ENCODE measurements at places on chromosomes 2 and 18.
A peak's percentile ranks its signal among the peaks of the same experiment; 100 is the strongest.

GRCh38 chr18:22428672-22429071 is 11.0 kb upstream of the CTAGE1 start:
- DNase-seq: peak; percentile 16

GRCh38 chr18:53946594-53946993 is 277.9 kb downstream of the MBD2 start:
- no peak for DNase-seq

- DNase-seq: no peak
Measured at GRCh38 chr18:13585379-13586153, 140.8 kb downstream of the FAM210A start.

- DNase-seq: no peak
Measured at GRCh38 chr2:95357717-95358280, 44.7 kb upstream of the FAHD2A start.

DNA sequence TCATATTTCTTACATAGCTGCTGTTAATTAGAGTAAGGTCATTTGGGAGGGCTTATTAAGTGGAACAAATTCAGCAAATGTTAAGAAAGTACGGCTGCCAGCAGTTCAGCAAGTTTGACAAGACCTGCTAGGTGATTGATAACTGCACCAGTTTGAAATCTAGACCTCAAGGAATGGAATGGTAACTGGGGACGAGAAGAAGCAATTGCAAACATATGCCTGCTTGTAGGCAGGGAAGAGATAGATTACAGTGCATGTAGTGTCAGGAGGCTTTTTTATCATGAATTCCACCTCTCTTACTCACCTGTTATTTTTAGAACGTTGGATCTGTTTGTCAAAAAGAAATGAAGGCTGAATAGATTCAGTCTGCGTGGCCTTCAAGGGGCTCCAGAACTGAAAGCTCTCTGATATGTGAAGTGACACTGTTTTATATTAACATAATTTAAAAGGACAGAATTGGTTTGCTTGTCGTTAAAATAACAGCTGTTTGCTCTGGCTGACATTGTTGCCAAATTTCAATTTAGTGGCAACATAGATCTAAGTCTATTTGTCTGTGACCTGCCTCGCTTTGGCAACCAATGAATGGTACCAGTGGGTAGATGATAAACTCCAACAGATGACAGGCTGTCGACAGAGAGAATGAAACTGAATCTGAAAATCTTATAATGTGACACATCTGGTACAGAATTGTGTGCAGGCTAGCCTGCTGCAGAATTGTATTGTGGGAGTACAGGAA is 199.3 kb downstream of the ZNF407 start:
- peak; percentile 56 for DNase-seq

DNA sequence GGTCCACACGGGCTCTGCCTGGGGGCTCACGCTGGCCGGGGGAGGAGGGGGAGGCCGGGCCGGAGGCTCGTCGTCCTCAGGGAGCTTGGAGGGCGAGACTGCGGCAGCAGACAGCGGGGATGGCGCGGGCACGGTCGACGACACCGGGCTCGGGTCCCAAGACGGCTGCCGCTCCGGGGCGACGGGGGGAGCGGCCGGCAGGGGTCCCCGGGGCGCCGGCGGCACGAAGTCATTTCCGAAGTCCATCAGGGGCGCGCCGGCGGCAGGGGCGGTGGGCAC is 491 bp downstream of the RTN4 start:
- DNase-seq: no peak

DNA sequence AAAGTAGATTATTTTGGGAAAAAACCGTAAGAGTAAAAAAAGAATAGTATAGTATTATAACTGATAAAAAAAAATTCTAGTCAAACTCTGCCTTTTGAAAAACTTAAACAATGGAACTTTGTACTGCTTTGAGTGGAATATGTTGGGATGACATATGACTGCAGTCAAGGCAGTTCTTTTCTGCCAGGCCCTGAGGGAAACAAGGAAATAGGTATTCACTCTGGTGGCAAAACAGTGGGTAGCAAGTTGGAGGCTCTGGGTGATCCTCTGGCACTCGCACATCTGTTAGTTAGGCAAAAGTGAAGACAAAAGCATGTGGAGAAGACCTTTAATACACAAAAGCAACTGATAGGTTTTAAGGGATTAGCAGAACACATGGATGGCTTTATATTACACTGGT is 102.2 kb downstream of the ARHGEF33 start:
- DNase-seq: no peak

DNA sequence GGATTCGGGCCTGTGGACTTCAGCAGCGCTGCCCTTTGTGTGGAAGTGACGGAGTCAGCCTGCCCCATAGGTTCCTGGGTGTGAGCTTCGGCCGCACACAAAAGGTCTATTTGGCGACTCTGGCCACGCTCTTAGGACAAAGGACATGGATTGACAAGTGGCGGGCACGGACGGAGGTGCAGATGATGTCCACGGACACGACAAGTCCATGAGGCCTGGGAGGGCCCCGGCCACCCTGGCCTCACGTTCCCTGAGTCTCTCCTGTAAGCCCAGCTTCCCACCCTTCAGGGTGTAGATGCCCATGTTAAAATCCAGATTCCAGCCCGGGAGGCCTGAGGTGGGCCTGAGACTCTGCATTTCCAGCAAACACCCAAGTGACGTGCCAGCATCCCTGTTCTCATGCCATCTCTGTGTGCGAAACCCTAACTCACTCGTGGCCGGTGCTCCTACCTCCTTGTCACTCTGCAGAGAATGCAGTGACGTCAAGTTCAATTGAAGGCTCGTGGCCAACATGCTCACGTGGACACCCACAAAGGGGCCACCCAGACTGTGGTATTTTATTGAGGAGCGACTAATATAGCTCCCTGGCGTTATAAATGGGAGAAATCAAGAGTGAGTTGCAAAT is 111.7 kb downstream of the RTP5 start:
- DNase-seq: no peak

DNA sequence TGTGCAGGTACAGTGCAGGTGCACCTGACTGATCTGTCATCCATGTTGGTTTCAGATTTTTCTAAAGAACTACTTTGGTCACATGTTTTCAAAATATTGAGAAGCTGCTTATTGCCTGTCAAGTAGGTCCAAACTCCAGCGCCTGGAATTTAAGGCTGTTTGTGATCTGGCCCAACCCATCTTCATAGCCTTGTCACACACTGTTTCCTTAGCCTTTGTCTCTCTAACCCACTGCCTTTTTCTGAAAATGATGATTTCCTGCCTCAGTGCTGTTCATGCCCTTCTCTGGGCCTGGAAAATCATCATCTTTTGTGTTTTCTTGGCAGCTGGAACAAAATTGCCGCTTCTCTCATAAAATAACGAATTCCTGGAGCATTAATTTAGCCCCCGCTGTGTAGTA is 7.2 kb downstream of the LIMS1 start:
- no peak for DNase-seq

DNA sequence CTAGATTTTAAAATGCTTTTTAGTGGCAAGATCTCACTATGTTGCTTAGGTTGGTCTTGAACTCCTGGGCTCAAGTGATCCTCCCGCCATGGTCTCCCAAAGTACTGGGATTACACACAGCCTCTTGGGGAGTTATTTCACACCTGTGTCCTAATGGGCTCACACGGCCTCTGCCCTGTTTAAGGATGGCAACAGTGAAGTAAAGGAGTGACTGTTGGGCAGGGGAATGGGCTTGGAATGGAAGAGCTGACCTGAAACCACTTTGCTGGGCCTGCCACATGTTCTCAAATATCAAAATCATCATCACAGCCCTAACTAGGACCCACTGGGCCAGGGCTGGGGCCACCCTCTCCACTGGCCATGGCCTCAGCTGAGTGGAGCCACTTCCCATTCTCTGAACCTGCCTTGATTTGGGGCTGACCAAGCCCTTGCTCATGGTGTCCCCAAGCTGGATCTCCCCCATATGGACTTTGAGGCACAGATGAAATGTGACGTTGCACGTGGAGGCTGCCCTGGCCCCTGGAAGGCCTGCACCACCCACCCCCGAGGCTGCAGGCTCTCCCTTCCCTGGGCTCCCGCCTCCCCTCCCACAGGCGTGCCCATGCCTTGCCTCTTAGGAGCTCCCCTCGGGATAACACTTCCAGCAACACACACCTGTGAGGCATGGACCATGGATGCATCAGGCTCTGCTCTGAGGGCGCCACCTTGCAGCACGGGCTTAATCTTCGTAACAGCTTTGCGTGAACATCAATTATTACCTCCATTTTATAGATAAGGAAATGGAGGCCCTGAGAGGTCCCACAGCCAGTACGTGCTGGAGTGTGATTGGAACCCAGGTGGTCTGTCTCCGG is 71.8 kb upstream of the SMAD7 start:
- no peak for DNase-seq

DNA sequence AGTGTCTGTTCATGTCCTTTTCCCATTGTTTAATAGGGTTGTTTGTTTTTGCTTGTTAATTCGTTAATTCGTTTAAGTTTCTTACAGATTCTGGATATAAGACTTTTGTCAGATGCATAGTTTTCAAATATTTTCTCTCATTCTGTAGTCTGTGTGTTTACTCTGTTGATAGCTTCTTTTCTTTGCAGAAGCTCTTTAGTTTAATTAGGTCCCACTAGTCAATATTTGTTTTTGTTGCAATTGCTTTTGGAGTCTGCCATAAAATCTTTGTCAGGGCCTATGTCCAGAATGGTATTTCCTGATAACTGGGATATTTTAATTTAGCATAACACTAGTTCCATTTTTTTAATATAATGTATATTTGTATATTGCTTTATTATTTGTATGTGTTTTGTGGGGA is 1380.1 kb downstream of the SUCLG1 start:
- DNase-seq: no peak

GRCh38 chr2:18659915-18660314 is 70.5 kb upstream of the NT5C1B start:
- no peak for DNase-seq

DNA sequence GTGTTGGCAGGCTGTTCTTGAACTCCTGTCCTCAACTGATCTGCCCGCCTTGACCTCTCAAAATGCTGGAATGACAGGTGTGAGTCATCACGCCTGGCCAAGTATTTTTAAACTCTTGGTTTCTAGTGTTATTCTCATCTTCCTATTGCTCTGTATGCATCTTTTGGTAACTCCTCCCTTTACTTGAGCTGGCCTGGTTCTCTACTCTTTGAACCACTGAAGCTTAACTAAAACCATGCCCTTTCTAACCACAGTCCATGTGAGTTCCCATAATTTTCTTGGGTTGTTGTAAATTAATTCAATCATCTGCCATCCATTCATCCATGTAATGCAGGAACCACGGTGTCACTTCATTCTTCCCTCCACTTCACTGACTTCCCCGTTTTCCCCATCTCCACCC is 1131.3 kb downstream of the DPP10 start:
- no peak for DNase-seq

DNA sequence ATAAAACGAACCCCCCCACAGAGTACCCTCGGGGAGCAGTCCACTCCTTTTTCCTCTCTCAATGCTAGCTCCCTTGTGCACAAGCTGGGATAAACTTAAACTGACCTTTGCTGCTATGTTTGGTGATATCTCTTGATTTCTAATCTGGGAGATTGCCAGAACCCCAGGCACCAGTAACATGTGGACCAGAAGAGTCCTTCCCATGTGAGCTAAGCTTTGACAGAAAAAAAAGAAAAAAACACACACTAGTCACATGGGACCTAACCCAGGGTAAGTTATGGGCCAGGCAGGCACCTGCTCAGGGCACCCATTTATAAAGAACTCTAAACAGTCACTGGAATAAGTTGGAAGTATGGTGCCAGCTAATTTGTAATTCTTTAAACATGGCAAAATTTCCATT is 242.6 kb downstream of the EN1 start:
- no peak for DNase-seq

- DNase-seq: no peak
Measured at GRCh38 chr2:231489990-231490389, 25.7 kb upstream of the NCL start.

GRCh38 chr18:10371165-10371564 is 83.3 kb upstream of the APCDD1 start:
- DNase-seq: no peak

GRCh38 chr2:99840831-99841230 is 301.6 kb downstream of the AFF3 start:
- no peak for DNase-seq

DNA sequence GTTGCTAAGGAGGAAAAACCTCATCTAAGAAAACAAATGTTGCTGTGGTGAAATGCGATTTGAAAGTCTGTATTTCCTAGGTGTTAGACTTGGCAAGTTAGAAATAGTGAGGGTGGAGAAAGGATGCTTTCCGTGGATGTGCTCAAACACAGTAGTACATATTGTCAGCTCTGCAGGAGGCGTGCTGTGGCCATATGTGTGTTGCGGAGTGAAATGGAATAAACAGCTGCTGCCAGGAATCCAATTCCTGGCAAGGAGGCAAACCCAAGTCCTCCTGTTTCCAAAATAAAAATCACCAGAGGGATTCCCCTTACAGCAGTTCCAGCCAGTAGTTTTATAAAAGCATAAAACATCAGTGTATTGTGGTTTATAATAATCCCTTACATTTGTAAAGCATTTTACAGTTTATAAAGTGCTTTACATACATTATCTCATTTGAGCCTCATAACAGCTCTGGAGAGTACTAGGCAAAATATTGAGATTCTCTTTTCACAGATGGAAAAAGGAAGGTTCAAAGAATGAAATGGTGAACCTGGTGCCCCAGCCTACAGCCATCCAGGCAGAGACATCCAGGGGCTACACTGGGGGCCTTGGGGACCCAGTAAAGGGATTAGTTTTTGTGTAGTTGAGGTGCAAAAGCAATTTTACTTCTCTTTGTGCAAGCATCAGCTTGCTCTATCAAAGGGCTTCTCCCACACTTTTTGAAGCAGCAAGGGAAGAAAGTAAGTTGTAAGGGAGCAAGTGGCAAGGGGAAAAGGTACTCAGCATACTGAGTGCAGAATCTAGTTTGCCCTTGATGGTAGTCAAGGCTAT is 206.0 kb downstream of the AGPS start:
- peak; percentile 18 for DNase-seq

- DNase-seq: peak; percentile 51
Measured at GRCh38 chr2:39728941-39729351, 50.1 kb downstream of the THUMPD2 start.

GRCh38 chr2:208329485-208329884 is 63.4 kb downstream of the PIKFYVE start:
- no peak for DNase-seq

DNA sequence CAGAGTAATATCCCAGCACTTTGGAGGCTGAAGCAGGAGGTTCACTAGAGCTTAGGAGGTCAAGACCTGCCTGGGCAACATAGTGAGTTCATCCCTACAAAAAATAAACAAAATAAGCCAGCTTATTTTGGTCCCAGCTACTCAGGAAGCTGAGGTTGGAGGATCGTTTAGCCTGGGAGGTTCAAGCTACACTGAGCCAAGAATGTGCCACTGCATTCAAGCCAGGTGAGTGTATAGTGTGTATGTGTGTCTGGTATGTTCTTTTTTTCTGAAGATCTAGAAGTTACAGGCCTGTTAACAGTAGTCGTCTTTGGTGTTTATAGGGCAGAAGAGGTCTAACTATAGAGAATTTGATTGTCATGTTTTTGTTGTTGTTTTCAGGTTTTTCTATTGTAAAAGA is 40.2 kb downstream of the ZC3H15 start:
- peak; percentile 37 for DNase-seq

DNA sequence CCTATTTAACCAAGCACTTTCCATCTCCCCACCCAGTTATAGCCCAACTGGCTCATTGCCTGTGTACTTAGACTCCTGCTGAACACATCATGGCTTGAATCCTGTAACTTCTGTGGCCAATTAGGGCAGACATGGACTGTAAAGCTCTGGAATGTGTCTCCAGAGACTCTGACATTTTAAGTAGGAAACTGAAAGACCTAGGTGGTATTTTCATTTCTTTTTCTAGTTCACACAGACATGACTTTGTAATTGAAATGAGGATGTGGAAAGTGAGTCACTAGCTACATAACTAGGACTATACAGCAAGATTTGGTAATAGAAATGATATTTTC is 12.2 kb downstream of the DOK1 start:
- peak; percentile 88 for DNase-seq

Measured in cardiac fibroblast (primary cell).